ENCODE measurements at places on chromosomes 5 and 9. TPM values are rescaled to one million over a fixed set of nuclear protein-coding genes. Genes with fewer than 3 reads are reported as not detected.

UBE2QL1 gene
- 22.6 TPM for total RNA-seq

ADAMTS12 gene
- 7.6 TPM for total RNA-seq

FBXO10 gene
- total RNA-seq, result 16.5 TPM

PPP1R26 gene
- total RNA-seq, result 20.1 TPM

EPB41L4A gene
- total RNA-seq, result 130 TPM

PTGES gene
- total RNA-seq, result 1.5 TPM

SLC1A3 gene
- 562 TPM for total RNA-seq

KCNN2 gene
- 56.4 TPM for total RNA-seq

TIFAB gene
- total RNA-seq, result not detected

CARTPT gene
- total RNA-seq, result not detected

TMC1 gene
- total RNA-seq, result 0.45 TPM

WHRN gene
- 7.7 TPM for total RNA-seq

SVEP1 gene
- total RNA-seq, result 12.1 TPM

PCDHGB7 gene
- total RNA-seq, result 22.7 TPM

CNTFR gene
- total RNA-seq, result 18.6 TPM

DNA sequence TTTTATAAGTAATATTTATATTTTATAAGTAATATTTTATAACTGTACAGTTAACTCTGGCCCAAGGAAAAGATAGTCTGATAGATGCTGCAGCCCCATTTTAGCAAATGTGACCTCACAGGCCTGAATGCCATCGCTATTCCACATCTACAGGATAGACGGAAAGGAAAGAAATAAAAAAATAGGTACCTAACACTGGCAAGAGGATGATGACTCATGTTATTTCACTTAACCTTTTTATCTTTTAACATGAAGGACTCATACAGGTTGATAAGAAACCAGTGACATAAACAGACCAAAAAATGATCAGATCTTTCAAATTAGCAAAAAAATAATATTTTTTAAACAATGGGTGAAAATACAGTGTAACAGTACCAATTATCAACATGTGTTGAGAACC is 2.7 kb downstream of the CD274 start:
- DNase-seq, result no peak

- DNase-seq, result no peak
Observed at GRCh38 chr9:1920386-1920785, 94.8 kb upstream of the SMARCA2 start.

DNA sequence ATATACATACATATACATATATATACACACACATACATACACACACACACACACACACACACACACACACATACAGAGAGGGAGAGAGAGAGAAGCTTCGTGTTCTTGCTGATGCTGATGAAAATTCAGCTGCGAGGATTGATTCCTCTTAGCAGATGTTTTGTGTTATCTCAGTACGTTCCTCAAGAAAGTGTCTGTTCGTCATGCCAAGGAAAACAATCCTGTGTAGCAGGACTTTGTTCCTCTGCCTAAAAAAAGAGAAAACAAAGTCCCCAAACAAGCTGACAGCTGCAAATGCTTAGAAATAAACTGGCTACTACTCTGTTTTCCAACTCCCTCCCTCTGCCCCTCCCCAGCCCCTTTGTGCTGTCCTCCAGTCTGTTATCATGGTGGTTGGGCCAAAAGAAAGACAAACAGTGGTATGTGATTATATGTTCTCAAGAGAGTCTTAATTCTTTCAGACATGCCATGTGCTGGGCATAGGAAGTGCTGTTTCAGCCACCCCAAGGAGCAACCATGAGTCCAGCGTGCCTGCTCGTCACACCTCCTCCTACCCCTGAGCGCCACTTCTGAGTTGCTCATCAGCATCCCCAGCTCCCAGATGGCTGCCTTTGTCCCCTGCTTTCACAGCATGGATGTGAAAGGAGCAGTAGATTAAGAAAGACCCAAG is 71.5 kb upstream of the EQTN start:
- DNase-seq, result no peak

DNA sequence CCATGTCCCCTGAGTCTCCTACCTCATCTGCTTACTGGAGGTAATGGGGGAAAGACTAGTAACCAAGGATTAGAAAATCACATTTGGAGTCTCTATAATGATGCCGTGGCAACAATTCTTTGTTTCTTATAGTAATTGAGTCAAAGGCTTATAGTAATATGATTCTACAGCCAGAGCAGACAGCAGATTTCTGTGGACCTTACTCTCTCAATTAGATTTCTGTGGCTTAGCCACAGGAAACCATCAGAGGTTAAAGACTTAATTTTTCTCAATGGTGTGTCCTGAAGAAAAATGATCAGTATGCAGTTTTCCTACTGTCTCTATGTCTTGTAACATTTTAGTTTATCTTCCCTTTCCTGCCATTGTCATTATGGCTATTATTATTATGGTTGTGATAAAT is 59.3 kb upstream of the CD180 start:
- DNase-seq, result no peak

GRCh38 chr5:67009028-67009427 is 187.6 kb downstream of the CD180 start:
- no peak for DNase-seq

DNA sequence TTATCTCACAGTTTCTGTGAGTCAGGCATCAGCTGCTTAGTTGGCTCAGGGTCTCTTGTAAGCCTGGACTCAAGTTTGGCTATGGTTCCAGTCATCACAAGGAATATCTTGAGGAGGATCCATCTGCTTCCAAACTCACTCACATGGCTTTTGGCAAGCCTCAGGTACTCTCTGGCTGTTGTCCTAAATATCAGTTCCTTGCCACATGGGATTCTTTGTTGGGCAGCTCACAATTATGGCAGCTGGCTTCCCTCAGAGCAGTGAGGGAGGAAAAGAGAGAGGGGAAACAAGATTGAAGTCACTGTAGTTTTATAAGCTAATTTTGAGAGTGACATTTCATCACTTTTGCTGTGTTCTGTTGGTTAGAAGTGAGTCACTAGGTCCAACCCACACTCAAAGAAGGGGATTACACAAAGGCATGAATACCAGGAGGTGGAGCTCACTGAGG is 144.5 kb downstream of the GCNT1 start:
- peak; percentile 61 for DNase-seq

DNA sequence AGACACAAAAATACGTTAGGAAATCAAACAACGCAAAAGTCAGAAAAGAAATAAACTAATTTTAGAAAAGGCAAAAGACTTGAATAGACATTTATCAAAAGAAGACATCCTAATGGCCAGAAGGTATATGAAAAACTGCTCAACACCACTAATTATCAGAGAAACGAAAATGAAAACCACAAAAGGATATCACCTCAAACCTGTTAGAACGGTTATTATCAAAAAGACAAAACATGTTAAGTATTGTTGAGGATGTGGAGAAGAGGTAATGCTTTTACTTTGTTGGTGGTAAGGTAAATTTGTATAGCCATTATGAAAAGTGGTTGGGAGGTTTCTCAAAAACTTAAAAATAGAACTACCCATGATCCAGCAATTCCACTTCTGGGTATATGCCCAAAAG is 230.0 kb upstream of the RGMB start:
- DNase-seq, result no peak

GRCh38 chr9:36100532-36100931 is 36.0 kb upstream of the GLIPR2 start:
- DNase-seq, result no peak

DNA sequence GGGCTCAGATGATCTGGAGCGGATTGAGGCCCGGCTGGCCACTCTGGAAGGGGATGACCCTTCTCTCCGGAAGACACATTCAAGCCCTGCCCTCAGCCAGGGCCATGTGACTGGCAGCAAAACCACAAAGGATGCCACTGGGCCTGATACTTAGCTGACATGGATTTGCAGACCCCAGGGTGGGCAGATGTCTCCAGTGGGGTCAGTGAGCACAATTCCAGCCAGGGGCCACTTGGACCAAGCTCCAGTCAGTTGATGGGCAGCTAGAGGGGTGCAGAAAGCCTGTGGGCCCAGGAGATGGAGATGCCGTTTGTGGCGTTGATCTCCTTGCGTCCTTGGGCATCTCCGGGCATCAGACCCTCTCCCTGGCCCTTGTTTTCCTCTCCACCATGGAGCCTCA is 46.7 kb downstream of the PSD2 start:
- no peak for DNase-seq

DNA sequence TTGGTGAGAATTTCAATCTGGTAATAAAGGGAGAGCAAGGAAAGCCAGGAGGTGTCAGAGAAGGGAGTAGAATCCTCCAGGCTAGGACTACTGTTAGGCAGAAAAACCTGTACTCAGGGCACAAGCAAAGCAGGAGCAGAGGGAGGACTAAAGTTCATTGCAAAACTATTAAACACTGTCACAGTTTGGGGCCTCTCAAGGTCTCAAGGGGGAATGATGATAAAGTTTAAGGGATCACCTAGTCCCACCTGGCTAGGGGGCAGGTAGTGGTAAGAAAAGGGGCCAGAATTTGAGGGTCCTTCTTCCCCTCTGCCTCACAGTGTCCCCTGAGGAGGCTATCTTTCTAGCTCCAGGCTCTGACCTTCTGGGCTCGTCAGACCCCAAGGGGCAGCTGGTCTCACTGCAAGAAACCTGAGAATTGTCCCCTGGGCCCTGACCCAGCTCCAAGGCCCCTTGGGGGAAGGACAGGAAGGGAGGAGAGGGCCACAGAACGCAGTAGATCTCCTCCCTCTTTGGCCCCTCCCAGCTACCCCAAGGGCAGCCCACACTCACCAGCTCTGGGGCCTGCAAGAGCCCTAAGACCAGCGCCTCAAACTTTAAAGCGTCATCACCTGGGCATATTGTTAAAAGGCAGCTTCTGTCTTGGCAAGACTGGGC is 974 bp downstream of the CCDC69 start:
- DNase-seq, result no peak

- DNase-seq, result no peak
Observed at GRCh38 chr9:127972236-127972871, 8.4 kb downstream of the EEIG1 start.

DNA sequence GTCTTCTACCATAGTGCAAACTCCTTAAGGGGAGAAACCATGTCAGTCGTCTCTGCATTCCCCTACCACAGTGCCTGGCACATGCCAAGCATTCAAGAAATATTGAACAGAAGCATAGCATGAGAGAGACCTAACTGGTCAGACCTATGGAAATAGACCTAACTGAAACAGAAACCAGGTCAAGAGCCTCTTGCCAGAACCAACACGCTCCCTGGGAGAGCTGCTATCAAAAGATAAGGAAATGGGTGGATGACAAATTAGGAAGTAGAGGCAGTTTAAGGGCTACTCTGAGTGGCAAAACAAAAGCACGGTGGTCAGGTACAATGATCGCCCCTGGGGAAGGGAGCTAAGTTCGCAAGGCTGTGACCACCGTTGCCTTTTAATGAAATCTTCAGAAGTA is 66.0 kb upstream of the SMIM15 start:
- no peak for DNase-seq

DNA sequence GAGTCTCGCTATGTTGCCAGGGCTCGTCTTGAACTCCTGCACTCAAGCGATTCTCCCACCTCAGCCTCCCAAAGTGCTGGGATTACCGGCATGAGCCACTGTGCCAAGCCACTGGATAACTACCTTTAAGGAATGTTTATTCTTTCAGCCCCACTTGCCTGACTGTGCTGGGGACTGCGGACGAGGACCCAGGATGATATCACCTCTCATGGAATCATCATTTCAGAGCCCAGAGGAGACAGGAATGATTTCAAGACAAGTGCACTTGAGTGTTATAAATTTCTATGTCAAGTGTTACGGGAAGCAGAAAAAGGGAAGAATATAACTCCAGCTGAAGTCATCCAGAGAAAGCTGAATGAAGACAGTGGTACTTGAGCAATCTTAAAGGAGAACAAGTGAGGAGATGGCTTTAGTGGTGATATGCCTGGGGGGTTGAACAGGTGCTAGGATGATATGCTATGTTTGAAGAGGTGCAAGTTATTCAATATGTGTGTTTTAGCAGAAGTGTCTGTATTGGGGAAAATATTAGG is 109.3 kb downstream of the DCP2 start:
- no peak for DNase-seq

DNA sequence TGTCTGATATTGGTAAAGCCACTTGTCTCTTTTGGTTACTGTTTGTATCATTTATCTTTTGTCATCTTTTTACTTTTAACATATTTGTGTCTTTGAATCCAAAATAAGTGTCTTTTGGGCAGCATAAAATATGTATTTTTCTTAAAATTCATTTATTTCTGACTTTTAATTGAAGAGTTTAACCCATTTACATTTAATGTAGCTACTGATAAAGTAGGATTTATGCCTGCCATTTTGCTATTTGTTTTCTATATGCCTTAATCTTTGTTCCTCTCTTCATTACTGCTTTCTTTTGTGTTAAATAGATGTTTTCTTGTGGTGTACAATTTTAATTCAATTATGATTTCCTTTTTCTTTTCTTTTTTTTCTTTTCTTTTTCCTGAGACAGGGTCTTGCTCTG is 60.9 kb downstream of the ESM1 start:
- DNase-seq, result no peak

DNA sequence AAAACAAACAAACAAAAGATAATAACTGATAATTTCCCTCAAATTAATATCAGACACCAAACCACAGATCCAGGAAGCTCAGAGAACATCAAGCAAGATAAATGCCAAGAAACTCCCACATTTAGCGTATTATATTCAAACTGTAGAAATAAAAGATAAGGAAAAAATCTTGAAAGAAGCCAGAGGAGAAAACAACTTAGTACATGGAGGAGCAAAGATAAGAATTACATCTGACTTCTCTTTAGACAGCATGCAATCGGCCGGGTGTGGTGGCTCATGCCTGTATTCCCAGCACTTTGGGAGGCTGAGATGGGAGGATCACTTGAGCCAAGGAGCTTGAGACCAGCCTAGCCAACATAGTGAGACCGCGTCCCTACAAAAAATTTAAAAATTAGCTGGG is 17.2 kb upstream of the MLANA start:
- no peak for DNase-seq

DNA sequence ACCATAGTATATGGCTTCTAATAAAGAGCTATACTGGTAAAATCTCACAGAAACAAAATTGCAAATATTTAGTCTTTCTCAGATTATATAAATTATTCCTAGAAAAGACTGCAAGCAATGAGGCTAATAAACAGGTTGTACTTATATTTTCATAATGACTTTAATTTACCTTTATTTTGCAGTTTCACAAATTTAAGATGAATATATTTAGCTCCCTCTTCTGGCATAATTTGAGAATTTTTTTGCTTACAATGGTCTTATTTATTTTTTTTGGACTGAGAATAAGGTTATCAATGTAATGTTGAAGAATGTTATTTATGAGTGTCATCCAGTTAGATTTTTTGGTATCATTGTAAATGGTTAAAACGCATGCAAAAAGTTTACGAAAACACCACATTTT is 56.7 kb downstream of the PIK3R1 start:
- DNase-seq, result no peak

- DNase-seq, result no peak
Observed at GRCh38 chr9:107614765-107615164, 125.2 kb upstream of the KLF4 start.

DNA sequence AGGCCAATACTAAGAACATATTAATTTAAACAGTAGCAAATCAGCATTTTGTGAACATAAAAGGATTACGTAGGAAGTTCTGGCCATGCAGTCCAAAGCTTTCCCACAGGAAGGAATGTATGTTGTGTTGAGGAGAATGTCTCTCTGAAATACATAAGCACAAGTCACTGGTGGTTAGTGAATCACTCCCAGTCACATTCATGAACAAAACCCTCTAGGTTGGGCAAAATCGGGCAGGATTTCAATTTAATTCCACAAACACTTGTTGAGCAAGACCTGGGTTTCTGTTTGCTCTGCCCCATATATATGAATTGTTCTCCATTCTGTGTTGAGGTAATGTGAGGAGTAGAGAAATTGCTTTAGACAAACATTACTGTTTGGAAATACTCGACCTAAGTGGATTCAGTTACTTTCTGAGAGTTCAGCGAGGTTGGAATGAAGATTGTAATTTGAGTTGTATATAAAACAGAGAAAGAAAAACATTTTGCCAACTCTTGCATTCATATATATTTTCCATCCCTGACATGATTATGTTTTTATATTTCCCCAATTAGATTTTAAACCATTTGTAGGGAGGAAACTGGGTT is 127.6 kb upstream of the RPS23 start:
- DNase-seq, result no peak
